Activated CD8-positive, alpha-beta memory T cell treated with anti-CD3 and anti-CD28 coated beads, Interleukin-2, amount 10 ng/mL, durations not matched to agents 7 days and 5 days (primary cell): ENCODE measurements at places on chromosomes 5 and 9. TPM values are rescaled to one million over a fixed set of nuclear protein-coding genes. Genes with fewer than 3 reads are reported as not detected.

- DNase-seq = no peak
Observed at GRCh38 chr5:59604111-59604510, 289.4 kb downstream of the PDE4D start.

DNA sequence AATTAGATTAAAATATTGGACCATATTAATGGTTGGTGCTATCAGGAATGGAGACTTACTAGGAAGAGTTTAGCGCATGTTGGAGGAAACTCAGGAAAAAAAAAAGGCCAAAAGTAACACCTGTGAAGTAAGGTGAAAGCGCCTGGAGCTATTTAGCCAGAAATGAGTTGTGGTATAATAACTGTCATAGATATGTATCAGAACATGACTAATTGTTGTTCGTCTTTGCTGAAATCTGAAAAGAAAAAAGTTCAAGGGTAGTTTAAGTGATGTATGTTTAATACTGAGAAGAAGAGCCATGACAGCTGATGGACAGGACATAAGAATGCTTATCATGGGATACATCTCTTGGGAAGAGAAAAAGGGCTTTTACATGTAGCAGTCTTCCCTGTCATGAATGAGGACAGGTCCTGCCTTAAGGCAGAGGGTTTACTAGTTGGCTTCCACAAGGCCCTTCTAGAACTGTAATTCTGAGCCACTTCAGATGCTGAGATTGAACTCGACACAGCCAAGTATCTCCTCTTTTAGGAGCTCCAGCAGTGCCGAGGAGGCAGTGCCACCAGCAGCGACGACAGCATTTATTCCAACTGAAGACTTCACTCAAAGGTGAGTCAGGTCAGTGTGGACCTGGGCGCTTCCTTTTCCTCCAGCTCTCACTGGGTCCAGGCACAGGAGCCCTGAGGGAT lies 940 bp upstream of the CAMK4 start:
- DNase-seq = no peak

DNA sequence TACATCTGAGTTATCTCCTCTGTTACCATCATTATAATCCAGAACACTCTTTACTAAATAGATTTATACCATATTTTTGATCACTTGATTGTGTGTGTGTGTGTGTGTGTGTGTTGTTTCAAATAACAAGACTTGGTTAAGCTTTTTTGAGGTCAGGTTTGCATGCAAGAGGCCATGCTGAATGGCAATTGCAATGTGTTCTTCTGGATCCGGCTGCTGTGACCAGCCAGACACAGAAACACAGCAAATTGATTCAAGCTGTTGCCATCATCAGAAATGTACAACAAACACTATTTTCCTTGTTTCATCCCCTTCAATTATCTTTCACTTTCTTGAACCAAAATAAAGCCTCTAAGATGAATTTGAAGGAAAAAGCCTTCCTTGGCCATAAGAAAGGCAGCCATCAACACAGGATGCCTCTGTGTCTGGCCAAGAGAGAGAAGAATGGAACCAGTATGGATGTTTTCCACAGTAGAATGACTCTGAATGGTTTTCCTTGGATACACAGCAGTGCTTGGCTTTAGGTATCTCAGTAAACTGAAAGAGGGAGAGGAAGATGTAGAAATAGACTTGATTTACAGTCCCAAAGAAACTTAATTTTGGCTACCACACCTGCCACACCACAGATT lies 53.9 kb downstream of the DPYSL3 start:
- DNase-seq = no peak

The SOX30 gene
- not detected for total RNA-seq

DNA sequence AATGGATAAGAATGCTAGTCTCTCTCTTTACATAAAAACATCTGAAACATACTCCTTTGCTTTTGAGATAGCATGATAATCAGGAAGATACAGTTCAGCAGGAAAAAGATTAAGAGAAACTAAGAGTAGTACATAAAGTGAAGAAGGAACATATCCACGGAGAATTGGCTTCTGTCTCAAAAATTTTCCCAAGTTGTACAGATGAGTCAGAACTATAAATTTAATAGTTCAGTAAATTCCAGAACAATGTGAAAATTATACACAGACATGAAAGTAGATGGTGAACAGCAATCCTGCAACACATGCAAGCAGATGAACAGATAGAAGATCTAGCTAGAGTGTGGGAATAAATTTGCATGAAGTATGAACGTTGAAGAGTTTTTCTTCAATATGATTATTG lies 691.4 kb upstream of the RIOK2 start:
- DNase-seq = no peak

GRCh38 chr5:137666461-137666850 lies 69.4 kb downstream of the KLHL3 start:
- no peak for DNase-seq

The CNTNAP3B gene
- total RNA-seq = not detected

GRCh38 chr9:72486594-72486955 lies 34.8 kb upstream of the TMC1 start:
- no peak for DNase-seq

DNA sequence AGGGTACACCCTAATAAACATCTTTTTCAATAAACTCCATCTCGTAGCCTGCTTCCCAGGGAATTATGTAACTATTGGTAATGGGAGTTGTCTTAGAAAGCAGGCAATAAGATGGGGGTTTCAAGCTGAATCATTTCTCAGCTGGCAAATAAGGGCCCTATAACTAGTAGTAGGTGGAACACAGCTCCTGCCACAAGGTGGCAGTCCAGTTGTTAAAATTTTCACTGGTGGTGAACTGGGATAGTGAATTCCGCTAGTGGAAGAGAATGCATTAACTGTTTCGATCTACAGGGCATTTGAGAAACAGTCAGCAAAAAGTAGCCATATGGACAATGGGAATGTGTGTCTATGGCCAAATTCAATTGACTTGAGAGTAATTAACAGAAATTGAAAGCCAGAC lies 27.7 kb downstream of the PCDHB15 start:
- no peak for DNase-seq

DNA sequence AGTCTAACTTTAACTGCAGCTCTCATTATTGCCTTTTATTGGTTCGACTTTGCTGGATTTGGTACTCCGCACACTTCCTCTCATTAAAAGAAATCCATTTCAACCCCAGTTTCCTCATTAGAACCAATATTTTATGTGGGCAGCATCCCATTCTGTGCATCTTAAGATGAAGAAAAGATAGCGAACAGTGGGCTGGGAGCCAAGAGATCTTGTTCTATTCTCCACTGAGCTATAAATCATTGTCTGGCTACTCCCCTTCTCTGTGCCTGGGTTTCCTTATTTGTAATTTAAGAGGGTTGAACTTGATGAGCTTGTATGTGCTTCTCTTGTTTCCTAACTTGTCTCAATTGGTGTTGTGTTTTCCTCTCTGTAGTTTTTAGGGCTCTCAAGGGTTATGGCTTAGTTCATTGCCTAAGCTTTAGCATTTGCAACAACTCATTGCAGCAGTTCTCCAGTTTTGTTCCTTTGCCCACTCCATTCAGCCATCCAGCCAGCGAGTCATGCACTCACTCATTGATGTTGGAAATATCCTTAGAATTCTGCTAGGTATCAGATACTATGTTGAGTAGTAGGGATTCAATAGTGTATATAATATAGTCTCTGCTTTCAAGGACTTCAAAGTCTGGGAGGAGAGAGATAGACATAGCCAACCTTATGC lies 273.3 kb upstream of the TNC start:
- no peak for DNase-seq

The CTNND2 gene
- total RNA-seq = not detected

GRCh38 chr5:173859408-173860159 lies 28.6 kb upstream of the CPEB4 start:
- DNase-seq = no peak

DNA sequence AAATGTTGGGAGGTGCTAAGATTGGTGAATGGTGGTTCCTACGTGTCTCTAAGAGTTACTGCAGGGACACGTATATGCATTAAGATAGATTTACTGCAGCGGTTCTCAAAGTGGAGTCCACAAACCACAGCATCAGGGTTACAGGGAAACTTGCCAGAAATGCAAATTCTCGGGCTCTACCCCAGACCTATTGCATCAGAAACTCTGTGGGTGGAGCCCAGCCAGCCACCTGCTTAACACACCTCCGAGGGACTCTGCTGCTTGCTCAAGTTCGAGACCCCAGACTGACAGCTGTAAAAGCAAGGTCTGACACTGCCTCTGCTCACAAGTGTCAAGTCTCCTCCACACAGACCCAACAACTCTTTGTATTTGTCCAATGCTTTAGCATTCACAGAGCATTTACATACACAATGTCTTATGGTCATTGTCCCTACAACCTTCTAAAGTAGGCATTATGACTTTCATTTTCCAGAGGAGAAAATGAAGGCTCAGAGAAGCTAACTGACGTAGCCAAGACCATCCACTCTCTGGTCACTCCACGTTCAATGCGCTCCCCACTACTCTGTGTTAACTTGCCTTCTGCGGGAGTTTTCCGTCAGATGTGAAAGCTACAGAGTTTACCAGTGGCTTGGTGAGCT lies 48.8 kb downstream of the HSD17B3 start:
- no peak for DNase-seq

The IFNA2 gene
- total RNA-seq = not detected

The CDH10 gene
- not detected for total RNA-seq

DNA sequence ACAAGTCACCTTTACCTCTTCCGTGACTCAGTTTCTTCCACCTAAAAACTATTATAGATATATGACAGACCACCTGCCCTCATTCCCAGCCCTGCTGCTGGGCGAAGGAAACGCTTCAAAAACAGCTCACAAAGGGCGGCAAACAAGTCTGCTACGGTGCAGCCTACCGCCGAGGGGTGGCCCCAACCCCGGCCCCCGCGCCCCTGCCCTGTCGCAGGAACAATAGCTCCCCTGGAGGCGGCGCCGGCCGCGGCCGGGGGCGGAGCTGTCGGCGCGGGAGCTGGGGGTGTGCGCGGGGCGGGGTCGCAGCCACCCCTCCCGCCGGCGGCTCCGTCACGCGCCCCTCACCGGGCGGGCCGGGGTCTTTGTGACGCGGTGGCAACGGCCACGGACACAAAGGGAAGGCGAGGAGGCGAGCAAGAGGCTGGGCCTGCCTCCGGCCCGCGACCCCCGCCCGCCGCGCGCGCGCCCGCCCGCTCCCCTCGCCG lies at the start of gene TMEFF1:
Gene TMEFF1, plus strand, starts transcription at position 362 of the 488 bp plus-strand sequence. CDS start 396 bp downstream, outside the sequence.
- DNase-seq = peak; percentile 47

DNA sequence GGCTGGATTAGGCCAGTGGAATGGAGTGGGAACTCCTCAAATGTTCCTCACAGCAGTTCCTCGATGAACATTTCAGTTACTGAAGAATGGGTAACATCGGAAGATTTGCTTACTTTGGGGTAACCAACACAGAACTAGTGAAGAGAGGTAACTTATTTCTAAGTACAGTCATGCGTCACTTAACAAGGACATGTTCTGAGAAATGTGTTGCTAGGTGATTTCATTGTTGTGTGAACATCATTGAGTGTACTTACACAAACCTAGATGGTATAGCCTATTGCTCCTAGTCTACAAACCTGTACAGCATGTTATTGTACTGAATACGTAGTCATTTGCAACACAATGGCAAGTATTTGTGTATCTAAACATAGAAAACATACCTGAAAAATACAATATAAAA lies 228.3 kb downstream of the MAST4 start:
- no peak for DNase-seq

GRCh38 chr5:40240111-40240510 lies 439.6 kb upstream of the PTGER4 start:
- no peak for DNase-seq

DNA sequence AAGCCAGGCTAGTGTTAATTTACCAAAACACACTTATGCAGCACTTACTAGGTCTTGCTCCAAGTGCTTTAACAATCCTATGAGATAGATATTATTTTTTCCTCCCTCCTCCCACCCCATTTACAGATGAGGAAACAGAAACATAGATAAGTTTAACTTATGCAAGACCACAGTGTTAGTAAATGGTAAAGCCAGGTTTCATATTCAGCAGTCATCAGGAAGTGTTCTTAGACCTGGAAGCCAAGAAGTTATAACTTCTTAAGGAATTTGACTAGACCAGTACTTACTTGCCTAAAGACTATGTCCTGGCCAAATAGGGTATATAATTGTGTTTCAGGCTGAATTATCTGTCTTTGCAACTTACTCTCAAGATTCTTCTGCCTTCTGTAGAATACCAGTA lies 15.9 kb downstream of the ABHD17B start:
- DNase-seq = no peak

- DNase-seq = no peak
Observed at GRCh38 chr5:10505517-10506095, 58.3 kb upstream of the ANKRD33B start.

The MOB3B gene
- 0.29 TPM for total RNA-seq

DNA sequence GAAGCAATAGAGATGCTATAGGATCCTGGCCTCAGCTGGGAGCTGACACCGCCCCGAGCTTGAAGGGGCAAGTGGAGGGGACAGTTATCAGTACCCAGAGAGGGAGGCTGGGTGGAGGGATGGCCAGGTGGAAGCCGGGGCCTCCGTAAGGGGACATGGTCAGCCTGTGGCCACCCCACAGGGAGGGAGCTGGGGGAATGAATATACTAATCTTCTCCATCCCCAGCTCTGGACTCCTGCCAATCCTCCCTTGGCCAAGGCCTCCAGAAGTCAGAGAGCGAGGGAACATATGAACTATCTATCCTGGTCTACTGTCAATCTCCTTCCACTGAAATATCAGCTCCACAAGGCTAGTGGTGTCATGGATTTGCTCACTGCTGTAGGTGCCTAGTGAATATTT lies 109.3 kb downstream of the BOD1 start:
- no peak for DNase-seq

DNA sequence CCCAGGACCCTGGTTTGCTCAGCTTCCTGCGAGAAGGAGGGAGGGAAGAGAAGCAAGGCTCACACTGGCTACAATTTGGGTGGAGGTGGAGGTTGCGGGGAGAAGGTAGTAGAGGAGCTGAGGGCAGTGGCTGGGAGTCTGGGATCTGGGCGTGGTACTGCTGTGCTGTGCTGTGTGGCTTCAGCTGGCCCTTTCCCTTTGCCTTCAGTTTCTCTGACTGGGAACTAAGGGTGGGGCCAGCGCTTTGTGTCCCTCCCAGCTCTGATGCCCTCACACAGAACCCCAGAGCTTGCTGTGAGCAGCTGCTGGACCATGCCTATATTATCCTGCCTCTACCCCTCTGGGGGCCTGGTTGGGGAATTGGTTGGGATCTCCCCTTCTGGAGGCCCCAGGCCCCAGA lies 60.9 kb downstream of the RGS3 start:
- no peak for DNase-seq
